ENCODE measurements at places on chromosomes 6 and 20.

DNA sequence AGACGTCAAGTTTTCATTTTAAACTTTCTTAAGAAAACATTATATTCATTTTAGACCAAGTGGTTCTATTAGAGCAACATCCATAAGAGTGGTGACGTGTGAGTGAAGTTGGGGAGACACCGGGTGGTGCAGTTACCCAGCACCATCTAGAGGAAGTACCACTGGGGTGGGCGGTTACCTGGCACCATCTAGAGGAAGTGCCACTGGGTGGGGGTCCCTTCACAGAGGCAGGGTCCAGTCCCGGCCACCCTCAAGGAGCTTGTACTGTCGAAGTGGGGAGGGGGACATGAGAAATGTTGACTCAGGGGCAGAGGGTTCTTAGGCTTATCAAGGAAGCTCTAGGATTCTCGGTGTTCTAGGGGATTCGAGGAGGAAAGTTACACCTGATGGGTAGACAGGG is 26.2 kb downstream of the PHACTR3 start:
- no peak for DNase-seq

DNA sequence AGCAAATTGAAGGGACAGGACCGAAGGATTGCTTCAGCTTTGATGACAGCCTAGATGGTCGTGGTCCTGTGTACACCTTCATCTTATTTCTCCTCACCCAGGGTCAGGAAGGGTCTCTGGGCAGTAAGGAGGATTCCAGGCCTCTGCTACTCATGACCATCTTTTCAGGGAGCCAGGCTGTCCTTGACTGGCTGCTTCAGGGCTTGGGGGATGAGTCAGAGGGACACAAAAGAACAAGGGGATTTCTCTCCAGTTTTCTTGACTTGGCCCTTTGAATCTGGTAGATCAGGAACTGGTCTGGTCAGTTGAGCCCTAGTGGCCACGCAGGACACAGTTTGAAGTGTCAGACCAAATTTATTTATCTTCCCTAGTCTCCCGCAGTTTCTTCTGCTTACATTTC is 402.1 kb upstream of the CHD6 start:
- no peak for DNase-seq

DNA sequence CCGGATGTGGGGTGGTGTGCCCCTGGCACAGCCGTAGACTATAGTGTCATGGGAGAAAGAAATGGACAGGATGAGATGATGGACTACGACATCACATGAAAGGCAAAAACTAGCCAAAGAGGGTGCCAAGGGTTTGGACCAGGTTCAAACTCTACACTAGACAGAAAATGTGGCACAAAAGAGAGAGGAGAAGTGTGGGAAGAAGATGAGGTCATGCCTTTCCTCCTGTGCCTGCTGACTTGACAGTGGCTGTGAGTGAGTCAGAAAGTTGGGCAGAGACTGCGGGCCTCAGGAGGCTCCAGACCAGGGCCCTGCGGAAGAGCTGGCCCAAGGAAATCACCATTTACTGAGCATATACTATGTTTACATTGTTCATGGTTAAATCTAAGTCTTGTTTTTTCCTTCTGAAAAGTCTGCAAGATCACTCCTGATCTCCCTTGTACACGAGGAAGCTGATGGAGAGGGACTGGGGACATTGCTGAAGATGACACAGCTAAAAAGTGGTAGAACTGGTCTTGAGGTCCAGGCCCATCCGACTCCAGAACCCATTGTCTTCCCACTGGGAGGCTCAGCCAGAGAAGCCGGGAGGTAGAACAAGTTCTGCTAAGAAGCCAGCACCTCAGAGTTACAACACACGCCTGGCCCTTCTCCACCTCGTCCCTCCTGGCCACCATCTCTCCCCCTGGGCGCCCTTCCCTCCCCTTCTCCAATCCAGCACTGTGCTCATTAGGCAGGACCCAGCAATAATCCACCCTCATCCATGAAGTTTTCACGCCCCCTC is 35.6 kb downstream of the CNKSR3 start:
- peak; percentile 22 for DNase-seq

DNA sequence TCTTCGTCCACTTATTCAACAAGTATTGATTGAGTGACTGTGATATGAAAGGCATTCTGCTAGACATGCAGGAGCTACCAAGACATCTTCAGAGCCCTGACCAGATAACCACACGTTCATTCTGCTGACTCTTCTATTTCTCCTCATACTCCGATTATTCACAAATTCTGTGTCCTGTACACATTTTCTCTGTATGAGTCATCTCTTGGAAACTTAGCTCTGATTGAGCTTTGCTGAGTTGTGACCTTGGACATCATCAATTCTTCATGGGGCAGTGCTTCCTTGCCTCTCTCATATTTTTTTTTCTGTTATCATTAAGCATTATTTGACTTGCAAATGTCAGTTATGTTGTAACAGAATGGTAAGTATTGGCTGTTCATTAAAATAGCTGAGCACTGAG is 351.6 kb upstream of the CNR1 start:
- DNase-seq = no peak

DNA sequence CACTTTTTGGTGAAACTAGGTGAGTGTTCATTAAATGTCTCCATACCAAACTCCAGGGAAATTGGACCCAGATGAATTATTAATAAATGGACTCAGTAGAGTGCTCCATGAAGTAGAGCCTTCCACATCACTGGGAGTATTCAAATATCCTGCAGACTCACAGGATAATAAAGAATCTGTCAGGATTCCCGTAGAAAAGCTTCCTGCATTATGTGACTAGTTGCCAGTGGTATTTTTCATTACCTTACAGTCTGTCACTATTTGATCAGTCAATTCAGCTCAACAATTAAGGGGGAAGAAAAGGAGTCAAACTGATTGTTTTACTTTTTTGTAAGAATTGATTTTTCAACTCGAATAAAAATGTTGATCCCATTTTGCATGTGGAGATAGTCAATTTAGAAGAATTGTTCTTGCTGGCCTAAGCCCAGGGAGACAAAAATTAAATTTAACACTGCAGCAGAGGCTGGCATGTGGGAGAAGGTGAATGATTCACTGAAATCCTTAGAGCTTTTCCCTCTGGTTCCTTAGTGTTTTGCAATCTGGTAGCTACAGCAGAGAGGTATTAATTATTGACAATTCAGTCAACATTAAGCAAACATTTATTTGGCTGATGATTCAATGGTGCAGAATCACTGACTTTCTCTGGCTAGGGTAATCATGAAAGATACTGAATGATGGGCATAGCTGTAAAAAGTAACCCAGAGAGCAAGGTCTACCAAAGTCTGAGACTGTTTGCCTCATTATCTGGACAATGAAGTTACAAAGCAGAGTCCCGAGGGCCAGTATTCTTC is 442.4 kb downstream of the CD83 start:
- DNase-seq = no peak

Data from fibroblast of the conjunctiva (primary cell).